ENCODE measurements at places on chromosomes 12 and 14.
A peak's percentile ranks its signal among the peaks of the same experiment; 100 is the strongest.

GRCh38 chr12:123522164-123522563 lies 11.4 kb downstream of the RILPL1 start:
- DNase-seq: no peak

- DNase-seq: peak; percentile 29
Measured at GRCh38 chr14:92603309-92604242, 90.0 kb downstream of the RIN3 start.

- no peak for DNase-seq
Measured at GRCh38 chr14:28653521-28653920, 113.1 kb upstream of the FOXG1 start.

GRCh38 chr12:125552295-125552694 lies 487.1 kb downstream of the AACS start:
- no peak for DNase-seq

- DNase-seq: no peak
Measured at GRCh38 chr12:59166457-59166856, 246.2 kb upstream of the LRIG3 start.

- no peak for DNase-seq
Measured at GRCh38 chr14:22847661-22848341, 11.4 kb downstream of the MMP14 start.

GRCh38 chr12:19010726-19011125 lies 118.8 kb upstream of the PLEKHA5 start:
- DNase-seq: no peak

GRCh38 chr12:57756406-57757341 lies 1.8 kb downstream of the MARCHF9 start:
- peak; percentile 74 for DNase-seq

DNA sequence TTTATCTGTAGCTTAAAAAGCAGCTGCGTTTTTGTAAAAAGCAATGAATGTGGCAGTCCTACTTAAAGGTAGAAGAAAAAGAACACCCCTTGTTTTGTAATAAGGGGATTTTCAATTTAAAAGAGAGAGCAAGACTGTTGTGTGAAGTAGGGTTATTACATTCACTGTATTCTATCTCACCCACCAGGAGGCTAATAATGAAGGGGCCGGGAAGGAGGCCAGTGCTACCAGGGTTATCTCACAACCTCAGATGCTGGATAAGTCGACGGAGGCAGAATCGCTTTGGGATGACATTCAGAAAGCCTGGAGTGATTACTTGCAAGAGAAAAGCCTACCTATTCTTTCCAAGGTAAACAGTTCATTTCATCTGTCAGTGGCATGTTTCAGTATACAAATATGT lies 97.7 kb downstream of the RMST start:
- no peak for DNase-seq

- no peak for DNase-seq
Measured at GRCh38 chr12:131441060-131441396, 269.9 kb upstream of the SFSWAP start.

- no peak for DNase-seq
Measured at GRCh38 chr14:69324341-69324931, 64.5 kb downstream of the GALNT16 start.

DNA sequence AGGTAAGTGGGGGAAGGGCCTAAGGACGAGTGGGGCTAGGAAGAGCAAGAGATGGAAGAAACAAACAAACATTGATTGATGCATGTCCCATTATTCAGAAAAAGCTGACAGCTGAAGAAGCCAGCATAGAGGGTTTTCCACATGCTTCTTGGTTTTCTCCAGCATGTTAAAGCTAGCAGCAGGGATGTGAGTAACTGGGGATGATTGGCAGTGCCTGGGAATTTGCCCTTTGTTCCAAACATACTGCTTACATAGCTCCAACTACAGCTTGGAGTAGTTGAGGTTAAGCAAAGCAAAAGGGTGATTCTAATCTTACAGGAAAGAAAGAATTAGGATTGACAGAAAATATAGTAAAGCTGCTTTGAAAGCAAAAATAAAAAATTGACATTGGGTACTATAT lies 68.0 kb upstream of the IFNG-AS1 start:
- no peak for DNase-seq

- DNase-seq: no peak
Measured at GRCh38 chr12:120574106-120574505, 7.1 kb downstream of the POP5 start.

DNA sequence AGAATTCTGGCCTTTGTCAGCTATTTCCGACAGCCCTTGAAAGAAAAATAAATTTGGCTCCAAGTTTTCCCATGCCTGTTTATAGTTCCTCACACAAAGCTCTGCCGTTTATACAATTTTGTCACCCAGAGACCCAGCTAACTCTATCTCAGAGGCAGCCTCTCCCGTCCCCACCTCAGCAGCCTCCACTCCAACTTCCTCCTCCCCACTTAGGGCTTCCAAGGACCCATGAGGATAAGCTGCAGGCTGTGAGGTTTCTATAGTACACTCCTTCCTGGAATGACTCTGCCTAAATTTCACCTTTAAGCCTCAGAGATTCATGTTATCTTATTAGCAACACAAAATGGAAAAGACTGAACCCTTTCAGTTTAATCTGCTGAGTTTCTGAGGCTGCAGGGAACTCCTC lies 71.8 kb downstream of the TTC9 start:
- no peak for DNase-seq

DNA sequence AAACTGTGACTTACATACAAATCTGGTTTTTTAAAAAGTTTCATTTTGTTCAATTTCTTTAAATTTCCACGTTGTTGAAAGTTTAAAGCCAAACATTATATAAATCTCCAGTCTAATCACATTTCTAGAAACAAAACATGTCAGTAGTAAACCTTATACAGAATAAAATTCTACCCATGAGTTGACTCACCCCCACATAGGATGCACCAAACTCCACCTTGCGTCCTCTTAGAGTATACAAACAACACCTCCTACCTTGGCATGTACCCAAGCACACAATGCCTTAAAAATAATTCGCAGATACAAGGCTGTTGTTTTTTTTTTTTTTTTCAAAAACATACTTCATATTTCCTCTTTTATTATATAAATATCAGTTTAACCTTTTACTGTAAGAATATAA lies 3.3 kb downstream of the FBXL14 start:
- peak; percentile 23 for DNase-seq

DNA sequence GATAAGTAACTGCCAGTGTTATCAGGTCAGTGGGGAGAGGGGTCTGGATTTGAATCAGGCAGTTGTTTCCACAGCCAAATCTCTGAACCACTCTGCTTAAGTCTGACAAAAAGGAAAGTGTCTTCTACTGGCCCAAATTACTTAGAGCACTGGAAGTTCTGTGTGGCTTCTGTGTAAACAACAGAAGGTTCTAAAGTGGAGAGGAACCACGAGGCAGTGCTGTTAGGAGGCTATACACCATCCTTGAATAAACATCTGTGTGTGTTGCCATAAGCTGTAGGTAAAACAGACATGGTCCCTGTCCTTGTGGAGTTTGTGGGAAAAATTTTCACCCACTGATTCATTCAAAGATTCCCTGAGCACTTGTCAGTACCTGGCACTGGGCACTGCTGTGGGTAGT lies 50.0 kb downstream of the GALNT4 start:
- DNase-seq: no peak

DNA sequence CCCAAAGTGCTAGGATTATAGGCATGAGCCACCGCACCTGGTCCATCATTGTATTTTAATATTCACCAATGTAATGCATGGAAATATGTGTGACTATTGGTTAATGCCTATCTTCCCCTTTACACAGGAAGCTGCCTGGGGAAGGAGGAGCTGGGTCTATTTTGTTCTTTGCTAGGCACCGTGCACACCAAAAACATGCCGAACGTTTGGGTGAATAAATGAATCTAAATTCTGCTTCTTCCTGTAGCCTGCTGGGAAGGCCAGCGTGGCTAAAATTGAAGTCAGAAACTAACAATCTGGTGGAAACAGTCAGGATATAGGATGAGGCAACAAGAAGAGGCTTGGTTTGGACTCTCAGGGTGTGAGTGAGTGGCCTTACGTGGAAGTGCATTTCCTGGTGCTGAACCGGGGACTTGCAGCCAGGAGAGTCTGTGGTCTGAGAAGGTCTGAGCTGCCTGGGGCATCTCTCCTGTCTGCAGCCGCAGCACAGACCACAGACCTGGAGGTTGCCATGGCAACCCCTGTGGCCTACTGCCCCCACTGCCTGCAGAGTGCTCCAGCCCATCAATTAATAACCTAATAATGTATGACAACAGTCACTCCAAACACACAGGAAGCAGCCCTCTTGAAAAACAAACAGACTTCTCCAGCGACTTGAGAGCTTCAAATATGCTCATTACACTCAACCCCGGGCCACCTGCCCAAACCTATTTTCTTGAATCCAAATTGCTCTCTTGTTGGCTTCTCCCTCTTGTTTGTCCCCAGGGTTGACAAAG lies 5.5 kb upstream of the GPR68 start:
- peak; percentile 44 for DNase-seq

DNA sequence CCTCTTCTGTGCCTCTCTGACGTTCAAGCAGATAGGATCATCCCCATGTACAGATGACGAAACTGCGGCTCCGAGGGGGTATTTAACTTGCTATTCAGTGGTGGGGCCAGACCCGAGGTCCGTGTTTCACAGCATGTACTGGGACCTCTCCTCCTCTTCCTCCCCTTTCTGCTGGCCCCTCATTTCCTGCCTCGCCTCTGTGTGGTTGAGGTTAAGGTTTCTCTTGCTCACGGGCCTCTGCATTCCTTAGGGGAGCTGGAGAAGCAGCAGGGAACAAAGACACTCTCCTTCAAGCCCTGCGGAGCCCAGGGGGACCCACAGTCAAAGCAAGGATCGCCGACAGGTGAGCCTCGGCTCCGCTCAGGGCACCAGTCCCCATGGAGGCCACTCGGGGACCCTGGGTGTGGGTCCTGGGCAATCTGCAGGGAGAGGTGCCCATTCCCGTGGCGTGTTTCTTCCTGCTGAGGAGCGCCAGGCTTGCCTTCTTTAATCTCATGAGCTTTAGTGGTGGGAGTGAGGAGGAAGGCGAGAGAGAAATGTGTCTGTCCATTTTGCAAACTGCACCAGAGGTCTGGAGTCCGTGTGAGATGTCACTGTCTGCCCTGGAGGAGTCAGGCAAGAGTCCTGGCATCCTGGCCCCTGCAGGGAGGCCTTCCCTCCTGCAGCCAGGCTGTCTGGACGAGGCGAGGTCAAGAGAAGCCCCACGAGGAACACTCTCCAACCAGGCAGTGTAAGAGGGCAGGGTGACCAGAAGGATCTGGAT lies 45.0 kb downstream of the SLC6A12 start:
- no peak for DNase-seq

GRCh38 chr12:25320123-25321006 lies 69.6 kb upstream of the KRAS start:
- DNase-seq: no peak

DNA sequence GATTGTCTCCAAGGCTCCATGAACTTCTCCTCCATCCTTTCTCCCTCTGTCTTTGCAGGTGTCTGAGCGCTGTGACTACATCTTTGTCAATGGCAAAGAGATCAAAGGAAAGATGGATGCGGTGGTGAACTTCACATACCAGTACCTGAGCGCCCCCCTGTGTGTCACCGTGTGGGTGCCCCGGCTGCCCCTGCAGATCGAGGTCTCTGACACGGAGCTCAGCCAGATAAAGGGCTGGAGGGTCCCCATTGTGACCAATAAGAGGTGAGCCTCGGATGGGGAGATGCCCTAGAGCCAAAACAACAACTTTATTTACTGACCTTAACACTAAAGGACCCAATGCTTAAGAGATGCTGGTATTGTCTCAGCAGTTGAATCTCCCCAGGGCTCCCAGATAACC lies 130.0 kb downstream of the SLC15A4 start:
- DNase-seq: no peak

GRCh38 chr12:19326102-19326501 lies 113.2 kb upstream of the AEBP2 start:
- no peak for DNase-seq

GRCh38 chr14:39766397-39767000 lies 334.3 kb upstream of the FBXO33 start:
- no peak for DNase-seq

GRCh38 chr14:68564191-68564825 lies 228.6 kb downstream of the ZFP36L1 start:
- no peak for DNase-seq

DNA sequence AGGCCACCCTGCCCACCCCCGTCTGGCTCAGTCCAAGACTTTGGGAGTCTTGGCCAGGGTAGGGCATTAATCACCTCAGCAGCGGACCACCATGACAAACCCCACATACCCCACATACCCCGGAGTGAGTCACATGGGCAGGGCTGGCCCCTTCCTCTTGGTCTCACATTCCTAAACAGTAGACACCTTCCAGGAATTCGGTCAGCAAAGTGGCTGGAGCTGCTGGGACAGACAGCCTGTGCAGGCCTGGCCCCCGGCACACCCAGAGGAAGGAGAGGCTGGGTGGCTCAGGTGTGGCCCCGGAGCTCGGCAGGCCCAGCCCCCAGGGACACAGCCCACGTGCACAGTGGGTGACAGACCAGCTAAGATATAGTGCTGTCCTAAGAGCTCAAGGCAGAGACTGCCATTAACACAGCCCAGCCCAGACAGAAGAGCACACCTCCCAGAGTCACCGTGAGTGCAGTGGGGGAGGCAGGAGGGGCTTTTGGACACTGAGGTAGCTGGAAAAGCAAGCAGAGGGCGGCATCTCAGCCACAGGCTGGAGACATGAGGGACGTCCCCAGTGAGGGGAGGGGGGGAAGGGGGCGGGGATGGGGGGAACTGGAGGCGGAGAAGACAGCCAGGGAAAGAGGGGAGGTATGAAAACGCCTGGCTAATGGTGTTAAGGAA lies 24.0 kb downstream of the CCDC85C start:
- no peak for DNase-seq

GRCh38 chr12:70002097-70002911 lies 177.3 kb downstream of the MYRFL start:
- DNase-seq: no peak

DNA sequence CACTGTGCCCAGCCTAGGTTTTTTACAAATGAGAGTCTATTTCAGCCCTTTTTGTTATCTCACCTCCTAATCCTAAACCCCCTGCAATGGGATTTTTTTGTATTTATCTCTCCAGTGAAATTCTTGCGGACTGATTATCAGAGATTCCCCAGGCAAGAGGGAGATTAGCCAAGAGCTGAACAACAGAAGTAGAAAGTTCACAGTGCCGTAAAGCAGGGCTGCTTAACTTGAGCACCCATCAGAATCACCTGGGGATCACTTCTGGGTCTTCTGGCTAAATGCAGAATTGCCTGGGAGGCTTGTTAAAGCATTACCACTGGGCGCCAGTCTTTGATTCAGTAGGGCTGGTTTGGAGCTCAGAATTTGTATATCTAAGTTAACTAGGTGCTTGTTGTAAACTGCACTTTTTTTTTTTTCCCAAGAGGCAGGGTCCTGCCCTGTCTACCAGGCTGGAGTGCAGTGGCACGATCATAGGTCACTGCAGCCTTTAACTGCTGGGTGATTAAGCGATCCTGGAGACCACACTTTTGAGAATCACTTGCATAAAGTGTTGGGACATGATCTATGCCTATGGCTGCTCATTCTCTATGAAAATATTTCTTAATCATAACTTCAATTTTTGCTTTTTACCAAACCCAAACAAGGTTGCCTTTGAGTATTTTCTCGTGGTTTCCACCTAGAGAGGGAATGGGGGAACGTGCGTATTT lies 1.1 kb upstream of the DPPA3 start:
- DNase-seq: no peak

DNA sequence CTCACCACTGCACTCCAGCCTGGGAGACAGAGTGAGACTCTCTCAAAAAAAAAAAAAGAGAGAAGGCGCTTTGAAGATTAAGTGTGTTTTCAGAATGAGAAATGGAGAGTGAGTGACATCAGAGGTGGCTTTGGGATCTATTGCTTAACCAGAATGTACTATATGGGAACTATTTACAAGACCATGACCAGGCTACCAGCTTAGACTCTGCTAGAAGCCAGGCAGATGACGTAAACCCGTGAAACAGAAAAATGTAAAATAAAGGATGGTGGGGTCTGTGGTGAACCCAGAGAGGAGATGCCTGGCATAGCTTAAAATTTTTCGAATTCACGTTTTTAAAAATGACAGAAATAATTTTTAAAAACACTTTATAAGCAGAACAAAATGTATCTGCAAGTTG lies 82.0 kb downstream of the IFT43 start:
- no peak for DNase-seq

Measured in activated CD4-positive, alpha-beta T cell treated with anti-CD3 and anti-CD28 coated beads, Interleukin-2, amount 50 U/mL, for 48 hours (primary cell).